CD4-positive, alpha-beta T cell treated with Interferon gamma for 1 hour (primary cell): ENCODE measurements at places on chromosomes 4 and X.

- no peak for DNase-seq
Observed at GRCh38 chrX:31366041-31366440, 294.2 kb upstream of the FTHL17 start.

DNA sequence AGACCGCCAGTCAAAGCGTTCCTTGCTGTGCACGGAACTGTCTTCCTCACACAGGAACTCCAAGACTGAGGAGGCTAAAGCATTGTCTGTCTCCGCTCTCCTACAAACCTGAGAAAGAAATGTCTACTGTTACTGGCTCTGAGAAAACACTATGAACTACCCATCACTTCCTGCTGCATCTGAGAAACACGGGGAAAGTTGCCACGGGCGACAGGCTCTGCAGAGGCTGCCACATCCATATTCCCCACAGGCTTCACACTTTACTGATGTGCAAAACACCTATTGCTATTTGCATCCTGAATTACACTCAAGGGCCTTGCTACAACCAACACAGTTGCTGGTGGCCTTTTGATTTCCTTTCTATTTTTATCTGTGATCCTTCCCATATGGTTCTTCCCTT is 59.0 kb downstream of the AFAP1 start:
- DNase-seq, result no peak

GRCh38 chrX:127085939-127086338 is 266.4 kb downstream of the PRR32 start:
- no peak for DNase-seq

DNA sequence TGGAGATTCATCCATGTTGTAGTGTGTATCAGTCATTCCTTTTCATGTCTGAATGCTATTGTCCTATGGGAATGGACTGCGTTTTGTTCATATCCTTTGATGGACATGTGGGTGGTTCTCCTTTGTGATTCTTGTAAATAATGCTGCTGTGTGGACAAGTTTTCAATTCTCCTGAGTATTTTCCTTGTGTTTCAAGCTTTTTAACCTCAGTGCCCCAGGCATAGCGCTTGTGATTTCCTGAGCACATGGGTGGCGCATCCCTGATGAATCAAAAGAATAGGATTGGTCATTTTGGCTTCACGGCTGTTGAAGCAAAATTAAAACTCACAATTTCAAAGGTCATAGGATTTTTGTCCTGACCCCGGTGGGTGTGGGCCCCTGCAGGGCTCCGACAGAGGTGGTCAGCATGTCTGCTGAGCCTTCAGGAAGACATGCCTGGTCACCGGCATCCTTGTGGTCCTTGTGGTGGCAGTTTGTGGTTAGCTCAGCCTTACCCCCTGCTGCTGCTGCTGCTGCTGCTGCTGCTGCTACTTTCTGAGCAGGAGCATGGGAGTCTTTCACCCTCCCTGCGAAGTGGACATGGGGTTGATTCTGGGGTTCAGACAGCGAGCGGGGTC is 30.0 kb downstream of the SHROOM2 start:
- DNase-seq, result no peak

DNA sequence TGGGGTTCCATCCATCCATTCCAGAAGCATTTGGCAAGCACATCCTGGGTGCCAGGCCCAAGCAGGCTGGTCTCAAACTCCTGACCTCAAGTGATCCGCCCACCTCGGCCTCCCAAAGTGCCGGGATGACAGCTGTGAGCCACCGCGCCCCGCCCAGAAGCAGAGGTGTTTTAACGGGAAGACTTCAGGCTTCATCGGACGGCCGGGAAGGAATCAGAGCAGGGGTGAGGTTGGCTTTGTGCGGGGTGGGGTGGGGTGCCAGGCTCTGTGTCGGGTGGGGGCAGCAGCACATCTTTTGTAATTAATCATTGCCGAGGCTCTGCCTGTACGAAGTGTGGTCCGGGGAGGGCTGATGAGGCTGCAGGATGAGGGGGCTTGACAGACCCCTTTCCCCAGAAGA is 5.1 kb upstream of the SLC25A6 start:
- no peak for DNase-seq

DNA sequence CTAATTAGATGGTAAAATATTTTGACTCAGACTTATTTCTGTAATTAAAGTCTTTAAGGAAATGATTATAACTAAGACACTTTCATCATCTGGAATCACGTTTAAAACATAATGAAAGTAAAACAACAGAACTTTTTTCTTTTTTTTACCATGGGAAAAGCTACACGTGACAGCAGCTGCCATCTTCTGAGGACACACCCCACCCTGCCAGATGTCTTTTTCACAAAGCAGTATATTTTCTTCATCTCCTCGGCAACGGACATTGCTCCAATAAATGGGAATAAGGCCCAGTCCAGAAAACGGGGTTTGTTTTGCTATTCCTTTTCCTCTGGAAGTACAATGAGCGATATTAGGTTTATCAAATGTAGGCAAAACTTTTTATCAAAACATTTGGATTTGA is 17.5 kb downstream of the PRSS12 start:
- no peak for DNase-seq
